Upper lobe of right lung (tissue), 1 donor: ENCODE measurements at places on chromosomes 7 and 10. TPM values are rescaled to one million over a fixed set of nuclear protein-coding genes. Genes with fewer than 3 reads are reported as not detected.

The CYP26C1 gene
- total RNA-seq = 0.35 TPM

The CLEC2L gene
- not detected for total RNA-seq

The NUTM2E gene
- not detected for total RNA-seq

The PON1 gene
- 0.49 TPM for total RNA-seq

DNA sequence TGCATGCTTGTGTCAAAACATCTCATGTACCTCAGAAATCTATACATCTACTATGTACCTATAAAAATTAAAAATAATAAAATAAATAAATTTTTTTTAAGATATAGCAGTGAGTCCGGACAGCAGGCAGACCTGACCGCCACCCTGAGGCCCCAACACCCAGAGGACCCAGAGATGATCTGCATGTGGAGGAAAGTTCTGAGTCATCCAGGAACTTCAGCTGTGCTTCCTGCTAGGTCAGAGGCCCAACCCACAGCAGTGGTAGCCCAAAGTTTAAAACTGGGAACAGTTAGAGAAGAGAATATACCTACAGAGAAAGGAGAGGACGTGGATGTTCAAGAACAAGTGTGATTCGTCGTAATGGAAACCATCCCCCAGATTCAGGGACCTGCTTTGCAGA is 683.7 kb upstream of the NRP1 start:
- DNase-seq = no peak
- H3K27me3 ChIP-seq = no peaks in the 10 kb centered on the region
- no peak overlapping the region for H3K4me3 ChIP-seq
- no peaks in the 10 kb centered on the region for H3K4me1 ChIP-seq
- H3K36me3 ChIP-seq = no peaks in the 10 kb centered on the region

DNA sequence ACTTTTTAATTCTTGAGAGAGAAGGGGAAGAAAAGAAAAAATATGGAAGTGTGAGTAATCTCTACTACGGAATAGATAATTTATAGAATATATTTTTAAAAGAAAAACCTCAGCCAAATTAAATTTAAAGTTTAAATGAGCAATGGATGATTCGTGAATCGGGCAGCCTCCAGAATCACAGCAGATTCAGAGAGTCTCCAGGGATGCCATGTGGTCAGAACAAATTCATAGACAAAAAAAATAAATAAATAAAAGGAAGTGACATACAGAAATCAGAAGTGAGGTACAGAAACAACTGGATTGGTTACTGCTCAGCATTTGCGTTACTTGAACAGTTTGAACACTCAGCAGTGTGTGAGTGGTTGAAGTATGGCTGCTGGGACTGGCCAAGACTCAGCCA is 53.0 kb downstream of the PHYHIPL start:
- H3K27ac ChIP-seq = no peak overlapping the region
- no peak for DNase-seq
- H3K27me3 ChIP-seq = no peaks in the 10 kb centered on the region
- no peaks in the 10 kb centered on the region for H3K36me3 ChIP-seq
- no peaks in the 10 kb centered on the region for H3K4me1 ChIP-seq
- H3K4me3 ChIP-seq = no peak overlapping the region

DNA sequence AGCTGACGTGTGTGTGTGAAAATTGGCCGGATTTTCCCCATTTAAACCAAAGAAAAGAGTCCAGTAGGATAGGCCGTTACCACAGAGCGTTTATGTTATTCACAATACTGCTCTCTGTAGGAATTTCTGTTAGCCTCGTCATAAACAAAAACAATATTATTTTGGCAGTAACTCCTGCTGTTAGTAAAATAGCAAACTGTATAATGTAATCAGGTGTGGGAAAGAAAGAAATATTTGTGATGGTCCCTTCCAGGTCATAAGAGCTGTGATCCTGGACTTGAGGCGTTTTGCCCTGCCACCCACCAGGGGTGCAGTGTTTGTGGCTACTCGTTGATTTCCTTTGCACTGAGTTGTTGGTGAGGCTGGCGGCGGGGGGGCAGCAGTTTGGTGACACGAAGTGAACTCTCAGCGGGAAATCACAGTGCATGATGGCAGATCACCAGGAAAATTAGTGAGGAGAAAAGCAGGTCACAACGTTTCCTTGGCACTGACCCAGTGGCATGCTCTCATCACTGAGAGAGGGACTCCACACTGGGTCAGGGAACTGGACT is 2.8 kb downstream of the EEPD1 start:
- no peaks in the 10 kb centered on the region for H3K36me3 ChIP-seq
- H3K27ac ChIP-seq = no peak overlapping the region
- DNase-seq = no peak
- H3K4me1 ChIP-seq = peaks cover 27% of the 10 kb centered on the region

DNA sequence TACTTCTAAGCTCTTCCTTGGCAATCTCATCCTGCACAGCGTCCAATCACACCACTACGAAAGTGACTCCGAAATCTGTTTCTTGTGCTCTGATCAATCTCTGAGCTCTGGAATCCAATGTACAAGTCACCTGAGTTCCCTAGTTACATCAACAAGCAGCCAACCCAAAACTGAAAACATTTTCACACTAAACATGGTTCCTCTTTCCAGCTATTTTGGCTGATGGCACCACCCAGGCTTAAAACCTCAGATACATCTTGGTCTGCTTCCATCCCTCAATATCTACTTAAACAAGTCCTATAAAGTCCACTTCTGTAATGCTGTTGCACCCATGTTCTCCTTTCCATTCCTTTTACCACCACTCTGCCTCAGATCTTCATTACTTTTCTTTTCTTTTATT is 3.6 kb downstream of the BLOC1S2 start:
- peaks cover 28% of the 10 kb centered on the region for H3K36me3 ChIP-seq
- peaks cover 31% of the 10 kb centered on the region for H3K4me1 ChIP-seq
- H3K27ac ChIP-seq = no peak overlapping the region
- no peak for DNase-seq
- H3K27me3 ChIP-seq = no peaks in the 10 kb centered on the region

DNA sequence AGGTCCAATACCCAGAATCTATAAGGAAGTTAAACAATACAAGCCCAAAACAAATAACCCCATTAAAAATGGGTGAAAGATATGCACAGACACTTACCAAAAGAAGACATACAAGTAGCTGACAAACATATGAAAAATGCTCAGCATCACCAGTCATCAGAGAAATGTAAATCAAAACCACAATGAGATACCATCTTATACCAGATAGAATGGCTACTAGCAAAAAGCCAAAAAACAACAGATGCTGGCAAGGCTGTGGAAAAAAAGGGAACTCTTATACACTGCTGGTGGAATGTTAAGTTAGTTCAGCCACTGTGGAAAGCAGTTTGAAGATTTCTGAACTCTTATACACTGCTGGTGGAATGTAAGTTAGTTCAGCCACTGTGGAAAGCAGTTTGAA is 331.1 kb downstream of the KIF20B start:
- H3K27ac ChIP-seq = no peak overlapping the region
- no peaks in the 10 kb centered on the region for H3K27me3 ChIP-seq
- H3K36me3 ChIP-seq = no peaks in the 10 kb centered on the region
- no peaks in the 10 kb centered on the region for H3K4me1 ChIP-seq
- no peak overlapping the region for H3K4me3 ChIP-seq

DNA sequence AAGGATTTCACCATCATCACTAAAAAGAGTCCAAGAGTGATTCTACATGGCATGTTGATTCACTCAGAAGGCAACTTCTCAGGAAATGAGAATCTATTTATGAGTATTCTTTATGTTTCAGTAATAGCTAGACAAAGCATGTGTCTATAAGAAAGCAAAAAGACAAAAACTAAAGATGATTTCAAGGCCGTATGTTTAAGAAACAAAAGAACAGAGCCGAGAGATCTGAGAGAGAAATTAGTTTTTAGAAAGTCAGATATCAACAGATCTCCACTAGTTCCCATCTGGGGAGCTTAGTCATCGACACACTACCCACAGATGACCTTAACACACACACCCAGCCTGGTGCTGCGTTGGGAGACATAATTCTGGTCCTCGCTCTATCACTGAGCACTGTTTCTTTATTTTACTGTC is 21.0 kb downstream of the PIP4K2A start:
- H3K27ac ChIP-seq = no peak overlapping the region
- no peak for DNase-seq
- no peaks in the 10 kb centered on the region for H3K27me3 ChIP-seq
- peaks cover 22% of the 10 kb centered on the region for H3K4me1 ChIP-seq
- H3K4me3 ChIP-seq = no peak overlapping the region
- no peaks in the 10 kb centered on the region for H3K36me3 ChIP-seq

DNA sequence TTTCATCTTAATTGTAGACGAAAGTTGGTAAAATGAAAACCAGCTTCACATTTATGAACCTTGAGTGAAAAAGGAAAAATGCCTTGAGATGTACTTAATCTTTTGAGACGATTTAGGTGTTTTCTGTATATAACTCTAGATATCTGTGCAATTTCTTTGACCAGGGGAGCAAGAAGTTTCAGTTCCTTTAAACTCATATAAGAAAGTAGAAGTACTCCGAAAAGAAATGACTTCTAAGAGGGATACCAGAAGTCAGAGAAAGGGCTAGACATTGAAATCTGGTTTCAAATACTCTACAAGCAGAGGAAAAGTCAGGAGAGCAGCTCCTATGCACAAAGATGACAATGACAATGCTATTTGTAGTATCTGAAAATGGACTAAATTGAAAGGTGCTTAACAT is 303.7 kb downstream of the BAMBI start:
- H3K27ac ChIP-seq = no peak overlapping the region
- no peaks in the 10 kb centered on the region for H3K36me3 ChIP-seq
- H3K27me3 ChIP-seq = no peaks in the 10 kb centered on the region
- H3K4me3 ChIP-seq = no peak overlapping the region
- DNase-seq = no peak
- H3K4me1 ChIP-seq = peaks cover 16% of the 10 kb centered on the region

GRCh38 chr10:81603106-81603620 is 271.8 kb upstream of the NRG3 start:
- no peaks in the 10 kb centered on the region for H3K27me3 ChIP-seq
- no peaks in the 10 kb centered on the region for H3K36me3 ChIP-seq

DNA sequence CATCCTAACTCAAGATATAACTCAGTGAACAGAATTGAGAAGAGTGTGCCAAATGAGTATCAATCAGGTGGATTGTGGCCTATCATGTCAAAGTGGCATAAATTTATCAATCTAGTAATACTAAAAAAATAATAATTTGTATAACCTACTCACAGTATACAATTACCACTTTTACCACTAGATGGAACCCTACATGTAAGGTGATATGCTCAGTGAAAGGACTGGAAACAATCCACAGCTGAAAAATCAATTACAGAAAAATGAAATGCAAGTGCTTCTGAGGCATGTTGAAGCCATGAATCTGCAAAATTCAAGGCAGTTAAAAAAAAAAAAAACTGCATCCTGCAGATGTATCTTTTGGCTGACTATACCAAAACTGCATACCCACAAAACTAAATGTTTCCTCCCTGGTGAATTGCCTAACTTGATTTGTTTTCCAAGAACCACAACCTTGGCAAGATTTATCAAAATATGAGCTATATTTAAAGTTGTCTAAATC is 13.9 kb downstream of the ARHGAP19 start:
- DNase-seq = no peak
- H3K36me3 ChIP-seq = no peaks in the 10 kb centered on the region
- peaks cover 15% of the 10 kb centered on the region for H3K4me1 ChIP-seq
- no peak overlapping the region for H3K4me3 ChIP-seq
- no peaks in the 10 kb centered on the region for H3K27me3 ChIP-seq

DNA sequence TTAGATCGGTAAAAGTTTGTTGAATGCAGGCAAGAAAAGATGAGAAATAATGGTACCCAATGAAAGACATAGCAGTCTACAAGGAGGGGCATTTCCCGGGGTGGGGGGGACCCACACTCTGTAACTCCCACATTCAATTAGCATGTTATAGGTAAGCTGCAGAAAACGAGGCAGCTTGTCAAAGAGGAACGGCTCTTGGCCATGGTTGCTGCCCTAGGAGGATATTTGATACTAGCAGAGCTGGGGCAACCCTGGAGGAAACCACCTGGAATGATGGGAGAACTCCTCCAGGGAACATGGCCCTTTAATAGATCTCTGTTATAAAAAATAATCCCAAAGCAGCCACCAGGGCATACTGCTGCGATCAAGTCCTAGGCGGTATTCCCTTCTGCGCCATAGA is 98.5 kb downstream of the EGFR start:
- no peaks in the 10 kb centered on the region for H3K27me3 ChIP-seq
- H3K27ac ChIP-seq = no peak overlapping the region
- H3K36me3 ChIP-seq = no peaks in the 10 kb centered on the region
- H3K4me3 ChIP-seq = no peak overlapping the region
- H3K4me1 ChIP-seq = peaks cover 31% of the 10 kb centered on the region
- DNase-seq = no peak

DNA sequence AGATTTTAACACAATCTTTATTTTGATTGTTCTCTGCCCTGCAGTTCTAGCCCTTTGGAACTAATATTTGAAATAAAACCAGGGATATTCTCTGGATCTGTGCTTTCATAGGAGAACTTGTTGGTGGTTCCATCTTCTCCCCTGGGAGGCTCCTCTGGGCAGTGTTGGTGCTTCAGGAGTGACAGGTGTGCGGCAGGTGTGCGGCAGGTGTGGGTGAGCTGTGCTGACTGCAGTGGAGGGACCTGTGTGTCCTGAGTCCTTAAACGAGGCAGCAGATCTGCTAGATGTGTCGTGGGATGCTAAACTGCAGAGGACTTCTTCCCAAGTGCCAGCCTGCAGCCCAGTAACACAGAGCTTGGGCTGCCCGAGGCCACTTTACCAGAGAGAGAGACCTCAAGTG is 98.4 kb downstream of the LYZL1 start:
- no peaks in the 10 kb centered on the region for H3K27me3 ChIP-seq
- no peaks in the 10 kb centered on the region for H3K36me3 ChIP-seq
- no peak for DNase-seq
- H3K4me3 ChIP-seq = no peak overlapping the region

- no peaks in the 10 kb centered on the region for H3K27me3 ChIP-seq
- DNase-seq = no peak
- H3K4me3 ChIP-seq = no peak overlapping the region
- H3K36me3 ChIP-seq = peaks cover 44% of the 10 kb centered on the region
Measured at GRCh38 chr10:114943000-114943399, 5.0 kb downstream of the TRUB1 start.

GRCh38 chr10:75137533-75138438 is 26.3 kb downstream of the SAMD8 start:
- no peak overlapping the region for H3K4me3 ChIP-seq
- H3K27me3 ChIP-seq = no peaks in the 10 kb centered on the region
- DNase-seq = no peak
- H3K27ac ChIP-seq = no peak overlapping the region

- no peaks in the 10 kb centered on the region for H3K27me3 ChIP-seq
- peaks cover 11% of the 10 kb centered on the region for H3K36me3 ChIP-seq
- peak overlapping the region; percentile 100 for H3K27ac ChIP-seq
- peak; percentile 96 for DNase-seq
Measured at GRCh38 chr7:2353936-2354185, 766 bp upstream of the EIF3B start.

DNA sequence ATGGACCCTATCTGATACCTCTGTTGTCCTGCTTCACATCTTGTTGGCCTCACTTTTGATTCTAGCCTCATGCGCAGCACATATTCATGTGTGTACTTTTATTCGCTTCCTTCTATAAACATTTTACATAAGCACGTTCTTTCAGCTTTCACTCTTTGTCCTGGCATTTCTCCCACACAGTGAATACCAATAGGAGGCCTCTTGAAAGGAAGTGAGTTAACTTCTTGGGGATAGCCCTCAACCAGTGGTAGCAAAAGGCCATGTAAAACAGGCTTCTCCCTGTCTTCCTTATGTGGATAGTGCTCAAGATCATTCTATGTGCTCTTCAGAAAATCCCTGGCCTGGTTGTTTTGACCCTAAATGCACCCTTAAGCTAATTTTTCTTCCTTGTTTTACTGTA is 633.9 kb upstream of the MBL2 start:
- no peak overlapping the region for H3K27ac ChIP-seq
- H3K4me3 ChIP-seq = no peak overlapping the region
- H3K36me3 ChIP-seq = no peaks in the 10 kb centered on the region

GRCh38 chr10:132451506-132452215 is 54.7 kb downstream of the PWWP2B start:
- H3K4me3 ChIP-seq = no peak overlapping the region
- no peak for DNase-seq
- H3K4me1 ChIP-seq = peaks cover 34% of the 10 kb centered on the region
- no peak overlapping the region for H3K27ac ChIP-seq
- no peaks in the 10 kb centered on the region for H3K36me3 ChIP-seq
